ENCODE measurements at places on chromosomes 6 and 20. TPM values are rescaled to one million over a fixed set of nuclear protein-coding genes. Genes with fewer than 3 reads are reported as not detected.

DNA sequence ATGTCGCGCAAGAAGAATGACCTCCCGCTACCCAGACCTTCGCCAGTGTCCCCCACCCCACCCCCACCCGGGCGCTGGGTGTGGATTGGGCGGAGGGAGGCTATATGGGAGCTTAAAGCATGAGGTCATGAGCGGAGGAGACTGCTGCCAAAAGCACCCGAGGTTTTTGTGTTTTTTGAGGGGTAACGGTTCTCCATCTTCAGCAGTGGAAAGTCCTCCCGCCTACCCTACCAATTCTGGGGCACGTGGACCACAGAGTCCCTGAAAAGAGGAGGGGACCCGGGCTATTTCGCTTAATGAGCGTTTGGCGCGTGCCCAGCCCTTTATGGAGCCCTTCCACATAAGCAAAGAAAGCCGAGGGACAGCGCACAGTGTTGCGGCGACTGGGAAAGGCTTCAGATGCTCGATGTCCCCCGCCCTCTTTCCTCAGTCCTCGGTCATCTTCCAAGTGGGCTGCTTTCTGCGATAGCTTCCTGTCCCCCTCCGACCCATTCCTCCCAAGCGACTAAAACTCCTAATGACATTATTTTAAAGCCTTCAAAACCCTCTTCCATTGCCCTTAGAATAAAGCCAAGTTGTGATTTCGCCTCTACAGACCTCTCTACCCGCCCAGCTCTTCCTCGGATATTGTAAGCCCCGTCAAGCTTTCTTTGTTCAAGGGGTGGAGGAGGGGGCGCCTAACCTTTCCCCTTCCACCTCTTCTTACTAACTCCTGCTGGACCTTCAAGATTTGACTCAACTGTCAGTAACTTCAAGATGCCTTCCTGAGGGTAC, 2.1 kb upstream of the TRERF1 start:
- peak; percentile 33 for DNase-seq

- DNase-seq, result no peak
These were observed 608.4 kb upstream of the SYNCRIP start for GRCh38 chr6:86251106-86251505.

DNA sequence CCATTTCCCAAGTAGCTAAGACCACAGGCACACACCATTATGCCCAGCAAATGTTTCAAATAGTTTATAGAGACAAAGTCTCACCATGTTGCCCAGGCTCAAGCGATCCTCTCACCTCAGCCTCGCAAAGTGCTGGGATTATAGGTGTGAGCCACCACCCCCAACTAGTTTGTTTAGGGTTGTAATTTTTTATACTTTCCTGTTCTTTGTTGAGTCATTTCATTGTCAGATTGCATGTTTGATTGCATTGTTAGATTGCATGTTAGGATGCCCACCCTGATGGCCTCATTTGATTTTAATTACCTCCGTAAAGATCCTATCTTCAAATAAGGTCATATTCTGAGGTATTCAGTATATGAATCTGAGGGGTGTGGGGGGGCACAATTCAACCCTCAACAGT, 73.3 kb upstream of the SASH1 start:
- DNase-seq, result no peak

The VNN1 gene
- 1.5 TPM for total RNA-seq

DNA sequence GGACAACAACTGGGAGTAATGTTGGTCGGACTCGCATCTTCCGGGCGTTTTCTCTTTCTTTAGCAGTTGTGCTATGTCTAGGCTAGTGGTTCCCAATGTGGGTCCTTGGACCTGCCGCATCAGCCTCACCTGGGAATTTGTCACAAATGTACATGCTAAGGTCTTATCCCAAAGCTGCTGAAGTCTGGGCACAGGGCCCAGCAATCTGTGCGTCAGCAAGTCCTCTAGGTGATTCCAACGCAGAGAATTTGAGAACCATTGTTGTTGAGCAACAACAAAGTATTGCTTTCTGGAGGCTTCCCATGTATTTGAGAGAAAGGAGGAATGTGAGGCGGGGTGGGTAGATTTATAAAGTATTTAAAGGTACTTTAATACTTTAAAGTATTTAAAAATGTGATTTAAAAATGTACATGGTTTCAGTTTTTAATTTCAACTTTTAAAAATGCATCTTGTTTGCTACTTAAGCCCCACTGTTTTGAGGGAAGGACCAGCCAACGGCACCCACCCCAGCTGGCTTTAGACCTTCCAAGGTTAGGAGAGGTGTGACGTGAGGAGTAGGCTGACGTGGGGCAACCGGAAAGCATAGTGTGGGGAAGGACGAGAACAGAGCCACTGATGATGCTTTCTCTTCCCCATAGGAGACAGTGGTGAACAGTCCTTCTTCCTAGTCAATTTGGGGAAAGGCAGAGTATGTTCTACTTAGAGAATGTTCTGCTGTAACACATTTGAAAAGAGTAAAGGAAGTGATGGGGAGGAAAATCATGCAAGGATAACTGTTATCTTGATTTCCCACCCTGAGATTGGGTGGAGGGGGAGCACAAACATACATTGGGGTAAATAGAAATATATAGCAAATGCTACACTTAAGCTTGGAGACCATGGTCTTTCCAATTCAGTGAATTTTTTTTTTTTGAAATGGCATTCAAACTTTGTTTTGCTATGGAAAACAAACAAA, 4.3 kb downstream of the UST start:
- no peak for DNase-seq

The RBBP8NL gene
- not detected for total RNA-seq

The NPBWR2 gene
- total RNA-seq, result not detected

DNA sequence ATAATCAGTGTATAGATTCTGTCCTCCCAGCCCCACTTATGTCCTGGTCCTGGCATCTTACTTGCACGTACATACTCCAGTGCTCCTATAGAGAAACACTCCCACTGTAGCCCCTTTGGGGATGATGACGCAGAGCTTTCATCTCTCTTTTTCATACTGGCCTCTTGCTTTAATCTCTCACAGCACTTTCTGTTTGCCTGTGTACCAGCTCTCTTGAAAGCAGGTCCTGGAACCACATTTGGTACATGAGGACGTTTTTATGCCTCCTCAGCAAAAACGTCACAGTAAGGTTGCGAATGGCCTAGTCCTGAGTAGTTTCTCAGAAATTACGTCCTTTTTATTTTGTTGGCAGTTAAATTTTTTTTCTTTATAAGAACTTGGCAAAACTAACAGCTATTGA, 10.8 kb downstream of the L3MBTL3 start:
- DNase-seq, result no peak
